ENCODE measurements at places on chromosomes 7 and 10.

DNA sequence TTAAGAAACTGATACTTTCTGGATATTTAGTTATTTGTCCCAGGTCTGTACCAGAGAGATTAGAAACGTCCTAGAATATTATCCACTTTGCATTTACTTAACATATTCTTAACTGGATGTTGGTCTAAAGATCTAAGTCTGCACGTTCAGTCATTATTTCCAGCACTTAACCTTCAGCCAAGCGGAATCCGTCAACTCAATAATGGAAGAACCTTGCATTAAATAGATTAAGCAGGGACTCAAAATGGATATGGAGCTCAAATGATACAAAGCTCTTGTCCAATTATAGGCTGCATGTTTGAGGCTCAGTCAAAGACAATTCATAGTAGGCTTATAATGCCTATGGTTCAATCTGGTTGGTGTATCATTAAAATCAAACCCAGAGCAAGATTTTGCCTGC lies 162.9 kb downstream of the SEMA3D start:
- DNase-seq, result no peak

DNA sequence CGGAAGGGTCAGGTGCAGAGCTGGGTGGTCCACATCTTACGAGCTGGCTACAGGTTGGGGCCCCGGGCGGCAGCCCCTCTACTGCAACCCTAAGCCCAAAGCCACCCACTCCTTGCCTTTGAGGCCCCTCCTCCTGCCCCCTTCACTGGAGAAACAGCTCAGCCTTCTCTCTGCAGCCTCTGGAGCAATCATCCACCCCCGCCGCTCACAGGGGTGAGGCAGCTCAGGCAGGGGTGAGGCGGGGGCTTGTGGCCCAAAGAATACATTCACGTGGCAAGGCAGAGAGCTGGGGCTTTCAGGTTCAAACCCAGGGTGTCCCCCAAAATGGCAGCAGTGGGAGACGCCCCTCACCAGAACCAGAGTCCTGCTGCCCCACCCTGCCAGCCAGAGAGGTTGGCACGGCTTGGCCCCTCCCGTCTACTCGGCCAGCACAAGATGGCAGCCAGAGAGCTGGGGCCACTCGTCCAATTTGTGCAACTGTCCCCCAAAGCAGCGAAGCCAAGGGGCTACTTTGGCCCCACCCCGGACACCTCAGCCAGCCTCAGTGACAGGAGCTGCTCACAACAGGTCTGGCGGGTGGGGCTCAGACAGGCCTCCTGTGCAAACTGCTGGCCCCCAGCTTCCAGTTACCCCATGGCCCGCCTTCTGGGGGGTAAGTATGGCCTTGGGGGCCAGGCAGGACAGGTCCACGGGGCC lies 7.2 kb downstream of the GNB2 start:
- no peak for DNase-seq

- DNase-seq, result no peak
Measured at GRCh38 chr10:118161461-118162246, 114.9 kb upstream of the RAB11FIP2 start.

- no peak for DNase-seq
Measured at GRCh38 chr10:94443549-94443948, 41.2 kb downstream of the TBC1D12 start.

DNA sequence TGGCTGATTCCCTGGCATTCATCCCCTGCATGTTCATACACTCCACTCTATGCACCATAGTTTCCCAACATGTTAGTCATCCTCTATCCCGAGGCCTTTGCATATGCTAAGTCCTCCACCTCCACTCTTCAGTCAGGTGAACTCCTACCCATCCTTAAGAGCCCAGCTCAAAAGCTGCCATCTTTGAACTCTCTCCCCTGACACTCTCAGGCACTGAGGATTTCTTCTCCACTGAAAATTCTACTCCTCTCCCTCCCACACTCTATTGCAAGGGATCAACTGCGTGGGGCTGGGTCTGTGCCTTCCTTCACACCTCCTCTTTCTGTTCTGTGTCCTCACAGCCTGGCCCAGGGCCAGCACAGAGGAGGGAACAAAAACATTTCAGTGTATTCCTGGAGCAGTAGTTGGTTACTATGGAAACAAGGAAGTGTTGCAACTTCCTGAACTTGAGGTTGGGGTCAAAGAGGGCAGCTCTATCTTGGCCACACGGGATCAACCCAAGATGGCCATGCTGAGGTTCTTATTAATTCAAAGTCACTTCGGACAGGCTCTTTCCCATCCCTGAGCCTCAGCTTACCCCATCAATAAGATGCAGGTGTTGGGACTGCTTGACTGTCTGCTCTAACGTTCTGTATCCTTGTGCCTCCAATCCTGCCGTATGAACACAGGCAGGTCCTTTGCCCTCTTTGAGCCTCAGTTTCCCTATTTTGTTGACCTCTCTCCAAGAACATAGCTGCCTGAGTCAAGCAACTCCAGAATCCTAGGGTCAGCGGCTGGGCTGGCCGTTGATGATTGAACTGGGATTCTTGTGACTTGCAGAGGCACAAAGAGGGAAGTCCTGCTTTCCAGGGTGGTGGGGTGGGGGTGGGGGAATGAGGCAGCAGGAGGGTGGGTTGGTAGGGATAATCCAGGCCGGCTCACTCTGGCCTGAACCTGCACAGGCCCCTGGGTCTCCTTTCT lies 15.5 kb downstream of the ZMIZ1 start:
- no peak for DNase-seq

GRCh38 chr7:148697256-148698006 lies 1.3 kb upstream of the CUL1 start:
- peak; percentile 46 for DNase-seq

DNA sequence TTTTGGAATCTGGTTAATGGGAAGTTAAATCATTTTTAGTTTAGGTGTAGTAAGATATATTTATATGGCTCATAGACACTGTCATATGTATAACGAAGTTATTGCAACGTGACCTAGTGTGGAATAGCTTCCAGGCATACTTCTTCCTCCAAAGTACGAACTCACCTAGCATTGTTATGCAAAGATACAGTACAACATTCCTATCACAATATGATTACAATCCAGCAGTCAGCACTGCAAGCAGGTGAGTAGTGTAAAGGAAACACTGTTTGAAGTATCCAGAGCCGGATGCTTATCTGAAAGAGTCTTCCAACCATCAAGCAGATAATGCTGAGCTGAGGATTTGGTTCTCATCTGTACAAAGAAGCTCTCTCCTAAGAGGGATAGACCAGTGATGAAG lies 754.4 kb upstream of the IGFBP3 start:
- DNase-seq, result no peak

DNA sequence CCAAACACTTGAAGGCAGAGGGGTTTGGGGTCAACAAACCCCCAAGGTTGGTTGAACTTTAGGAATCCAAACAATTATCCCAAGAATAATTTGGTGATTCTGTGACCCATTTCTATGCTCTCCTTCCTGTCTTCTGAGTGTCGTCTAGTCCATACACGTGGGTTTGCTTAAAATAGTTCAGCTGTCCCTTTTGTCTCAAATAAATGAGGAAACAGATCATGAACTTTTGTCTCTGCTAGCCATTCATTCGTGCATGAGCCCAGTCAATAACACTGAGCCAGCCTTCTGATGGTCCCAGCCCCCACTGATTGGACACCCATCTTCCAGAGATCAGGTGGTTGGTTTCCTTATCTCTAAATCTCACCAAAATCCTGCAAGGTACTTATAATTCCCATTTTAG lies 255.4 kb downstream of the PRPF18 start:
- no peak for DNase-seq

GRCh38 chr7:31254926-31255325 lies 85.6 kb downstream of the NEUROD6 start:
- no peak for DNase-seq

- no peak for DNase-seq
Measured at GRCh38 chr7:157125376-157126223, 13.1 kb upstream of the UBE3C start.

DNA sequence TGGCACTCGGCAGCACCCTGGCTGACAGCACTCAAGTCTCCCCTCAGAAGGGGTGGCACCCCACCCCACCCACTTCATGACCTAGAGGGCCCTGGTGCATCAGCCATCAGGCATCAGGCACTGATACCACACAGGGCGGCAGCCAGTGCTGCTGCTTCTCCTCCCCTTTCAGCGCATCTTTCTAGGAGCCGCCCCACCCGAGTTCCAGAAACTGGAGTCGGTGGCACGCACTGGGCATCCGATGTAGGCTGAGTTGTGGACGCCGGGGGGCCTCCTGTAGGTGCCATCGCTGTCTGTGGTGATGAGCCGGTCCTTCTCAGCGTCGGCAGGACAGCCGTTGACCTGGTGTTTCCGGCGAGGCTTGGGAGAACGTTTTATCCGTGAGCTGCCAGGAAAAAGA lies 69.7 kb upstream of the ATP6V0A4 start:
- DNase-seq, result no peak

GRCh38 chr7:68470836-68471435 lies 1127.3 kb upstream of the AUTS2 start:
- no peak for DNase-seq

DNA sequence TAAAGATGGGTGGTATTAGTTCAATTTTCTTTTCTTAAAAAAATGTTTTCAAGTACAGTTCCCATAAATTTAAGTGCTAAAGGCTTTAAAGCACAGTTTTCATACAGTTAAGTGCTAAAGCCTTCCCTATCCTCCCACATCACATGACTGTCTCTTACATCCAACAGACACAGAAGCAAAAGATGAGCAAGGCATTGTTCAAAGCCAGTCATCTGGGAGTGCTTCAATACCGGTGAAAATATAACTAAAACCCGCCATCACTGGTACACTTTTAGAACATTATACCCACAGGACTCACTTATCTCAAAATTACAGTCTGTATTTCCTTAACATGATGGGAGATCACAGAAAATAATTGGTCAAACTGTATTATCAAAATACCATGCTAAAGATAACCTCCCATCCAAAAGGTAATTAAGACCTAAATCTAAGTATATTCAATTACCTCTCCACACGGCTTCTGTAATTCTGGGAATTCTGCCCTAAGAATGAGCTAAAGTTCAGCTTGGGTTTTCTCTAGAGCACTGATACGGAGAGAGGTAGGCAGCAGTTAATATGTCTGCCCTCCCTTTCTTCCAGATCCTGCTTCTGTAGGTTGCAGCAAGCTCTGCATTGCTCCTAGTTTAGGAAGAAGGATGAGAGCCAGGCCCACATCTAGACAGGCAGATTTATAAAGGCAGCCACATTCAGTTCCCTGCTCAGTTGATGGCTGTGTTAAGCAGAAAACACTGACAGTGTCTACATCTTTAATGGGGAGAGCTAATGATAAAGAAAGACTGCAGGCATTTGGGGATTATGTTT lies 474.8 kb upstream of the PFKP start:
- no peak for DNase-seq

Measured in stimulated activated naive B cell treated with anti-CD40 and anti-IgM and Interleukin-4, amounts not matched to agents 10 μg/mL and 1 μg/mL and 100 μg/mL, for 72 hours (primary cell).